ENCODE measurements at places on chromosomes 1 and 21. TPM values are rescaled to one million over a fixed set of nuclear protein-coding genes. Genes with fewer than 3 reads are reported as not detected.

PDE9A gene
- polyA plus RNA-seq = 13.6 TPM

CHODL gene
- polyA plus RNA-seq = 0.26 TPM

BMP8B gene
- 0.67 TPM for polyA plus RNA-seq

GCLM gene
- 4.9 TPM for polyA plus RNA-seq

CCDC27 gene
- not detected for polyA plus RNA-seq

MEAF6 gene
- polyA plus RNA-seq = 57.4 TPM

ITLN2 gene
- polyA plus RNA-seq = 0.37 TPM

OR2L5 gene
- polyA plus RNA-seq = not detected

FAM72C gene
- 0.04 TPM for polyA plus RNA-seq

All from adipose tissue (tissue), 3 donors.